Stimulated activated CD8-positive, alpha-beta memory T cell treated with anti-CD3 and anti-CD28 coated beads, Interleukin-12 subunit alpha, Interleukin-12 subunit beta, amount 100 ng/mL, for 4 hours (primary cell): ENCODE measurements at places on chromosomes 3 and 15.

DNA sequence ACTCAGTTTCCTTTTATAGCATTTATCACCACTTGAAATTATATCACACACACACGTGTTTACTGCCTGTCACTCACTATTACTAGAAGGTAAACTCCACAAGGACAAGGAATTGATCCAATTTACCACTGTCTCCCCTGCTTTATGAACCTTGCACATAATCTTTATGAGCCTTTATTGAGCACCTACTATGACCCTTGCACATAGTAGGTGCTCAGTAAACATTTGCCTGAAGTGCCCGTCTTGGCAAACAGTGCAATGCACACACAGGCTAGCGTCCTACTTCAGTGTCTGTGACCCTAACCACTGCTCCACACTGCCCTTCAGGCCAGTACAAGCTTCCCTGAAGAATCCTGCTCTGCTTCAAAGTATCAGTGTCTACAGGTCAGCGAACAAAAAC is 237.7 kb upstream of the TMC3 start:
- DNase-seq: no peak

DNA sequence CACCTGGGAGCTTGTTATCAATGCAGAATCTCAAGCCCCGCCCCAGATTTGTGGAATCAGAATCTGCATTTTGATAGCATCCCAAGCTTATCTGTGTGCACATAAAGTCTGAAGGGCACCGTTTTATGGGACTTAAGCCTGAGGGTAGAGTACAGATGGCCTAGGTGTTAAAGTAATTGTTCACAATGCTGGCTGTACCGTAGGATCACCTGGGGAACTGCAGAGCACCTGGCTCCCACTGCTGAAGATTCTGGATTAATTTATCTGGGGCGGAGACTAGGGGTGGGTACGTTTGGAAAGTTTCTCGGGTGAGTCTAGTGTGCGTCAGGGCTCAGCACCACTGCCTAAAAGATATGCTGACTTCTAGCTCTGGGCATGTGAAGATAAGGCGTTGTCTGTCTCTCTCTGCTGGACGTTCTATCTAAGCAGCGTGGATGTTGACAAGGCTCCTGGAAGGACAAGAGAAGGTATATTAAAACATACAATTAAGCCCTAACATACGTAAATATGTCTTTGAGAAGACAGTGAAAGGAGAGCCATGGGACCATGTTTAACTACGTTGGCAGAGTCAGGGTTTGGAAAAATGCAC is 63.2 kb upstream of the RASGRP1 start:
- DNase-seq: no peak

DNA sequence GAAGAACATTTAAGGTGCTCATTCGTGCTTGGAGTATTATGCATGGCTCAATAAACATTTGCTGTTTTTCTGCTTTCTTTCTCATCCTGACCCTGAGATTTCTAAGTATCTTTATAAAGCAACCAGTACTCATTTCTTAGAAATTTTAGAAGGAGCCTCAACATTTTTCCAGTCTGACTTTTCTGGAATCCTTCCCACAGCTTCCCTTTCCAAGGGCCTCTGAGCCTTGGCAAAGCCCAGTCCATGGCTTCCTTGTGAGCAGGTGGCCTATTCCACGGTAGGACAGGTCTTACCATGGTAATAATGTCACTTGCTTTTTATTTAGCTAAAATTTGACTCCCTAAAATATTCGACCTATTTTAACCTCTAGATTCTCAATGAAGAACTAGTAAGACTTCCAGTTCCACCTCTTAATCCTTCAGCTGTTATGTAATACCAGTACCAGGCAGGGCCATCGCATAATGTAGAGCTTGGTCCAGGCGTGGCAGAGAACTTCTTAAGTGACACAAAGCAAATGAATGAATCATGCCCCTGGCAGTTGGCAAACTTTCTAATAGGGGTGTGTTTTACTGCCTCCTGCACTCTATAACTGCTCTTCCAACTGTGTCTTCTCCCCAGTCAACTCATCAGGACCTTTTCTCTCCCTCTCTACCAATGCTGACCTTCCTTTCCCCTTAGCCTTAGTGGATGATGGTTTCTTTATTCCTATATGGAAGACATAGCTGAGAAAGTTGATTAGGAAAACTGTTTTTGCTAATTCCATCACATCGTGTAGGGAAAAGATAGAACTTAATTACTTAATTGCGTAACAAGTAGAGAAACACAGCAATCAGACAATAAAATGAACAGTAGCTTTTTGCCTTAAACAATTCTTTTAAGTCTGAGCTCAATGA is 894 bp upstream of the TM4SF4 start:
- DNase-seq: no peak

- no peak for DNase-seq
Observed at GRCh38 chr3:89287902-89288508, 180.6 kb downstream of the EPHA3 start.

DNA sequence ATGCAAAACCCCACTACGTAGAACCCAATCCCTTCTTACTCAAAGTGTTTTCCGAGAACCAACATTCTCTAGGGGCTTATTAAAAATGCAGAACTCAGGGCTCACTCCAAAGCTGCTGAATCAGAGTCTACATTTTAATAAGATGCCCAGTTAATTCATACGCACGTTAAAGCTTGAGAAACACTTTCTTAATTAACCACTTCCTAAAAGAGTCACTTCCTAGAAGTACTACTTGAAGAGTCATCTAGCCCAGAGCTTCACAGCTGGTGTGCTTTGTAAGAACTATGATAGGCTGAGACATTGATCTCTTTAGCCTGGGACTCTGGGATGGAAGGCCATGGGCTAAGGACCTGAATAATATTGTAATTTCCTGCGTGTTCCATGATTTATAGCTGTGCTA is 9.0 kb downstream of the COL6A5 start:
- DNase-seq: no peak

DNA sequence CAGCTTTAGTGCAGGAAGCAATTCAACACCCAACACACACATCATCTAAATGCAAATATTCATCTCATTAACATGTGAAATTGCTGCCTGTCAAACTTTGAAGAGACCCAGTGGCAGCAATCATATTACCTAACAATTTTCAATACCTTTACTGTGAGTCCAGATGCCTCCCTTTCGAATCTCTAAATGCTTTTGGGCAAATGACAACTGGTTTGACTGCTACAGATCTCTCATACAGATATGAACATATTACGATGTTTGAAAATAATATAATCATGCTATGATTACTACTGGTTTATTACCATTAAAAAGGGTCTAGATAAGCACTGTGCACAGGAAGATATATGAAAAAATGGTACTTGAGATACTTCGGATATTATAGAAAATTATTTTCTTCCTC is 137.9 kb downstream of the ADAMTS9 start:
- DNase-seq: no peak

GRCh38 chr15:58962662-58963565 is 24.5 kb upstream of the RNF111 start:
- no peak for DNase-seq

DNA sequence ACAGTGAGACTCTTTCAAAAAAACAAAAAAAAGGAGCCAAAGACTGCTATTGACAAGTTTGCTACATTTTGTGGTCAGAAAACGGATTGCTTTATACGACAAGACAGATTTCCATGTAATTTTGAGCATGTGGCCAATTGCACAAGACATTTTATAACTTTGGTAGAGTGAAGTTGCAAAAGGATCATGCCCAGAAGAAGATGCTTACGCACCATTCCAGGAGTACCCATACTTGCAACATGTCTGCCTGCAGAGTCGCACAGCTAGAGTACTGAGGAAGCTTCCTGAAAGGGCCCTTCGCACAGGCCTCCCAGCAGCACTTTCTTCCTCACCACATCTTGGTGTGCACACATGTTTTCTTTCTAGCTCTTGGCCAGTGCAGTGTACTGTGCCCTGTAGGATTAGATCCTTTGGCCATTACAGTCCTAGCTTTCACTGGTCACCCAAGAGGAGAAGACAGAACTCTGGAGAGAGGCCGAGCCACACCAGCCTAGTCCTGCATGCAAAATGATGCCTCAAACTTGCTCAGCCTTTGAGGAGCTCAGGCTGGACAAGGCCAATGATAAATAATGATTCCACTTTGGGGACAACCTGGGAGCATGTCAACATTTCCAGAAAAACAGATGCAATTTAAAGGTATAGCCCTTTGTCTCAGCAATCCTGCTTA is 11.7 kb downstream of the CHDH start:
- DNase-seq: no peak

GRCh38 chr3:68958932-68959331 is 26.6 kb upstream of the TAFA4 start:
- DNase-seq: no peak

- no peak for DNase-seq
Observed at GRCh38 chr3:131899021-131899420, 135.8 kb downstream of the CPNE4 start.

GRCh38 chr3:52123106-52123725 is 31.0 kb downstream of the POC1A start:
- peak; percentile 54 for DNase-seq

- DNase-seq: no peak
Observed at GRCh38 chr3:113234028-113234427, 22.7 kb downstream of the BOC start.

DNA sequence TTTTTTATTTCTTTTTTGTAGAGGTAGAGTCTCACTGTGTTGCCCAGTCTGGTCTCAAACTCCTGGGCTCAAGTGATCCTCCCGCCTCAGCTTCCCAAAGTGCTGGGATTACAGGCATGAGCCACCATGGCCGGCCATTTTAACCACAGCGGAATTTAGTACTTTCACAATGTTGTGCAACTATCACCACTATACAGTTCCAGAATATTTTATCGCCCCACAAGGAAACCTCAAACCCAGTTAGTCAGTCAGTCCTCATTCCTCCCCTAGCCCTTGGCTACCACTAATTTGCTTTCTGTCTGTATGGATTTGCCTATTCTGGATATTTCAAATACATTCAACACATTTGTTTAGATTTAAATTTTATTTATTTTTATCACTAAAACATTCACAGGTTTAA is 15.5 kb upstream of the HOMER2 start:
- DNase-seq: no peak

DNA sequence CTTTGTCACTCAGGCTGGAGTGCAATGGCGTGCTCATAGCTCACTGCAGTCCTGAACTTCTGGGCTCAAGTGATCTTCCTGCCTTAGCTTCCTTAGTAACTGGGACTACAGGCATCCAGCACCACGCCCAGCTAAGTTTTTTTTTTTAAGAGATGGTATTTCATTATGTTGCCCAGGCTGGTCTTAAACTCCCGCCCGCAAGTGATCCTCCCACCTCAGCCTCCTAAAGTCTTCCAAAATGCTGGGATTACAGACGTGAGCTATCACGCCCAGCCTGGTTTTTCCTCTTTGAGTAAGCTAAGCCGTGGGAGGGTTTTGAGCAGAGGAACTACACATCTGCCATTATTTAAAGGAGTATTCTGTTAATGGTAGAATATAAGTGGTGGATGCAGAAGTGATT is 7.4 kb upstream of the LRRFIP2 start:
- DNase-seq: no peak

DNA sequence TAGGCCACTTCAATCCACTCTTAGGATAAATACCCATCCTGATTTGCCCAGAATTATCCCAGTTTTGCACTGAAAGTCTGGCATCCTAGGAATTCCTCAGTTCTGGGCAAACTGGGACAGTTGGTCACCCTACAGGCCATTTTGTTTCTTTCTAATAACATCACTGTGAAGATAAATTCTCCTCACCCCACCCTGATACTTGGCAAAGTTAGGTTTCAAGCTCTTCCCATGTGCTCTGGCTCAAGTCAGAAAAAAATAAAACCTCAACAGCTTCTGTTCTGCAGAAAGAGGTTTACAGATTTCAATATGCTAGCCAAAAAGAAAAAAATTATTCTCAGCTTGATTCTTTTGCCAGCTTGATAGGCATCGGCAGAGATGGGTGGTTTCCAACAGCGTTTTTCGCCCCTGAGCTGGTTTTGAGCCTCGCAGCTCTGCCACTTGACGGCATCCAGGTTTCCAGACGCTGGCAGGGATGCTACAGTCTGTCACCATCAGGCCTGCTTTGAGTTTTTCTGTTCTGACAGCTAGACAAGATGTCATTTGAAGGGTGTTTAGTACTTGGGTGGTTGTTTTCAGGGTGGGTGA is 171.4 kb downstream of the SSR3 start:
- DNase-seq: no peak

- no peak for DNase-seq
Observed at GRCh38 chr15:64640146-64640871, 135.1 kb downstream of the RBPMS2 start.

DNA sequence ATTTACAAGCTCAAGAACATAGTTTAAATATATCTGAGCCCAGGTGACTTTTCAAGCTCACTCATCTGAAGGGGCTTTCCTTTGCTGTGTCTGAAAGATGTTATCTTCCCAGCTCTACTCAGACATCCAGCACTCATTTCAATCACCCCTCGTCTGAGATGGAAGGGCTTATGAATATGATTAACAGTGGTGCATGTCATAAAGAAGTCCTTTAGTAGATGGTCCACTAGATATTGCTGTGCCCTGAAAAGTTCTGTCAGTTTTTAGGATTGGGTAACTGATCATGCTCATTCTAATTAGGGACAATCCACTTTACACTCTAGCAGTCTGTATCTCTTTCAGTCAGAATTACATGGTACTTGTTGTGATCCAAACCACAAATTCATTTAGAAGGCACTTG is 28.3 kb downstream of the RETNLB start:
- no peak for DNase-seq

- DNase-seq: no peak
Observed at GRCh38 chr15:31049111-31049510, 52.4 kb downstream of the TRPM1 start.

- no peak for DNase-seq
Observed at GRCh38 chr15:98853617-98854420, 153.8 kb downstream of the PGPEP1L start.

DNA sequence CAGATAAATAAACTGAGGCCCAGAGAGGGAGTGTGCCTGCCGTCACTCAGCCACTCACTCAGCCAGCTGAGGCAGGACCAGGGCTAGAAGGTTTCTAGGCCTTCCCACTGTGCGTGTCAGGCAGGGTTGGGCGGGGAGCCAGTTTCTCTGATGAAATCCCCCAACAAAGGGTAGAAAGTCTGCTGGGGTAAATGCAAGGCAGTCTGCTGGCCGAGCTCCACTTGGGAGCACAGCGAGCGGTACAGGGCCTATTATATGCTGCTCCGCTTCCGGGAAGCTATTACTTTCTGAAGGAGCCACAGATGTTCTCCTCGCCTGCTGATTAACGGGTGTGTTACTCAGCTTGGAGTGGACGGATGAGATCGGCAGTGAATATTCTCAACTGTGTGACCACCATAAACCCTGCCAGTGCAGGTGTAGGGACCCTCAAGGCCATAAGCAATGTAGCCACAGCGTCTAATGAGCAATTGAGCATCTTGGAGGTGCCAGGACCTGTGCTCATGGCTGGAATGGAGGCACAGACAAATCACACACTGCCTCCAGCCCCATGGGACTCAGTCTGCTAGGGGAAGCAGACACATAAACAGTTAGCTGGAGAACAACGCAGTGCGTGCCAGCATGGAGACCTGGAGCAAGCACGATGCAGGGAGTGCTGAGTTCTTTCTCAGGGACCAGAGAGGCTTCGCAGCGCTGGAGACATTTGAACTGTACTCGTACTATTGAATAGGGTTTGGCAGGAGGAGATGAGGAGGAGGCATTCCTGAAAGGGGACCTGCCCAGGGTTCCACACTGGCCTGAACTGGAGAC is 42.1 kb downstream of the CORO2B start:
- no peak for DNase-seq
